ENCODE measurements at places on chromosomes 2 and 18.

GRCh38 chr2:174835797-174836255 lies 71.6 kb upstream of the CHRNA1 start:
- DNase-seq: no peak

DNA sequence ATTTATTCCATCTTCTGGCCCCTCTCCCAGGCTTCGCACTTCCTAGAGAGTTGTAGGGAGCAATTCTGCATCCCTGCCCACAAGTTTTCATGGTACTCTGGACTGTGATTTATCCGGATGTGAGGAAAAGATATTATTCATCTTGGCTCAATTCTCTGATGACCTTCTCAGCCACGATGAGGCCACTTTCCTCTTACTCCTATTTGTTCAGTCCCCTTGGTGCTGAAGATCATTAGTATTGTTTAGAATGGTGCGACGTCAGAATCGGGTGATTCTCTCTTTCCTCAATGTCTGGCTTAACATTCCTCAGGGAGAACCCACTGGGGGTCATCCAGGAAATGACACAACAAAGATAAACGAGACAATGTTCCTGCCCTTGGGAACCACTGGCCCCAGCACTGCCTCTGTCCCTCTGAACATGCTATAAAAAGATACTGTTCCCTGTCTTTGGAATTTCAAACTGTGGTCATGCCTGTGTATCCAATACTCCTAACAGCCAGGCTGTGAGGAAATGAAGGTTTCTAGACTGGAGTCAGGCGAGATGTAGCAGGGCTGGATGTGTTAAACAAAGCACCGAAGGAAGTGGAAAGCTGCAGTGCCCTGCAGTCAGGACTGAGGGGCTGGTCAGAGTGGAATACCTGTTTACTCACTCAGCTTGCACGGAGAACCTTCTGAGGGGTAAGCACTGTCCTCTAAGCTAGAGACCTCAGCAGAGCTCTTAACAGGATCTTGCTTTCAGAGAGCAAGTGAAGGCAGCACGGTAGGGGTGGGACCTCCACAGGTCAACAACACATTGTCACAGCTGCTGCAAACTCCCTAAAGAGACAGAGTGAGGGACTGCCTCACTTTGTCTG lies 12.9 kb upstream of the GLI2 start:
- DNase-seq: no peak

GRCh38 chr2:217361483-217361880 lies 501.6 kb upstream of the TNP1 start:
- DNase-seq: no peak

- DNase-seq: no peak
These were observed 46.3 kb upstream of the CCDC150 start for GRCh38 chr2:196592911-196593881.

GRCh38 chr18:48698707-48699106 lies 159.9 kb downstream of the CTIF start:
- DNase-seq: no peak

GRCh38 chr2:162092658-162093556 lies 18.9 kb upstream of the DPP4 start:
- DNase-seq: no peak

DNA sequence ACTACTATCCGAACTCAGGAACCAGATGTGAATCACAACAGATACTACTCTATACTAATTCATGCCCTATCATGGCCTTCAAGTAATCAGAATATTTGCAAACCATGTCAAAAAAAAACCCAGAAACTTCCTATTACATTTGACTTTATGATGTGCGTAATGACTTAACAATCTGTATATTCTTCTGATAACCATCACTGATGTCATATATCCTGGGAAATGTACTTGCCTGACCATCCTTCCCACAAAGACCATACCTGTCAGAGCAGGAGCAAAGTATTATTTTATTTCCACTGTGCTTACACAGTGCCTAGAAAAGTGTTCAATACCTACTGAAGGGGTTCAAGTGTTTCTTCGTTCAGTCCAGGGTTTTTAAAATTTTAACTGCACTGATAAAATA lies 27.5 kb downstream of the PPP4R1 start:
- DNase-seq: no peak

DNA sequence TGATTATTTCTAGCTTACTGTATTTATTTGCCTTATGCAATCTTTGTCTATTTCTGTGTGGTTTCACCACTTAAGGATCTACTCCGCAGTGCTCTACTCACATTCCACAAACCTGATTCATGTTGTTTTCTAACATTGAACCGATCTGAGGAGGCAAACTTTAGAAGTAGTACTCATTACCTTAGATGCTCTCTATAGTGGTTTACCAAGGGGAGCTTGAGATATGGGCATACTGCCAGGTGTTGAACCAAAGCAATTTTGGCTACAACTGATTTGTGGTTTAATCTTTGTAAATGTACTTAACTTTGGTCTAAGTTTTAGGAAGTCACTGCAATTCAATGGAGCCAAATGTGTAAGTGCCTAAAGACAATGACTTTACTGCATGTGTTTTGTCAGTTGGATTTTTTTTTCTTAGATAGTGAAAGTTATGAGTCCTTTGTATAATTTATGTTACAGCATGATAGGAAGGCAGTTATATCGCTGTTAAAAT lies 50.1 kb downstream of the MAP2 start:
- no peak for DNase-seq

GRCh38 chr18:48982266-48982665 lies 31.5 kb upstream of the SMAD7 start:
- DNase-seq: no peak

DNA sequence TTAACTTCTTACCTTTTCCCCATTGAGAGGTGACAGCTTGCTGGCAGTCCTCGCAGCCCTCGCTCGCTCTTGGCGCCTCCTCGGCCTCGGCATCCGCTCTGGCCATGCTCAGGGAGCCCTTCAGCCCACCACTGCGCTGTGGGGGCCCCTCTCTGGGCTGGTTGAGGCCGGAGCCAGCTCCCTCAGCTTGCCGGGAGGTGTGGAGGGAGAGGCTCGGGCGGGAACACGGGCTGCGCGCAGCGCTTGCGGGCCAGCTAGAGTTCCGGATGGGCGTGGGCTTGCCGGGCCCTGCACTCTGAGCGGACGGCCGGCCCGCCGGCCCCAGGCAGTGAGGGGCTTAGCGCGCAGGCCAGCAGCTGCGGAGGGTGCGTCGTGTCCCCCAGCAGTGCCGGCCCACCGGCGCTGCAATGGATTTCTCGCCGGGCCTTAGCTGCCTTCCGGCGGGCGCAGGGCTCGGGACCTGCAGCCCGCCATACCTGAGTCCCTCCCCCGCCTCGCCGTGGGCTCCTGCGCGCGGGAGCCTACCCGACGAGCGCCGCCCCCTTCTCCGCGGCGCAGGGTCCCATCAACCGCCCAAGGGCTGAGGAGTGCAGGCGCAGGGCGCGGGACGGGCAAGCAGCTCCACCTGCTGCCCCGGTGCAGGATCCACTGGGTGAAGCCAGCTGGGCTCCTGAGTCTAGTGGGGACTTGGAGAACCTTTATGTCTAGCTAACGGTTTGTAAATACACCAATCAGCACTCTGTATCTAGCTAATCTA lies 335.0 kb downstream of the CBLN2 start:
- DNase-seq: no peak

DNA sequence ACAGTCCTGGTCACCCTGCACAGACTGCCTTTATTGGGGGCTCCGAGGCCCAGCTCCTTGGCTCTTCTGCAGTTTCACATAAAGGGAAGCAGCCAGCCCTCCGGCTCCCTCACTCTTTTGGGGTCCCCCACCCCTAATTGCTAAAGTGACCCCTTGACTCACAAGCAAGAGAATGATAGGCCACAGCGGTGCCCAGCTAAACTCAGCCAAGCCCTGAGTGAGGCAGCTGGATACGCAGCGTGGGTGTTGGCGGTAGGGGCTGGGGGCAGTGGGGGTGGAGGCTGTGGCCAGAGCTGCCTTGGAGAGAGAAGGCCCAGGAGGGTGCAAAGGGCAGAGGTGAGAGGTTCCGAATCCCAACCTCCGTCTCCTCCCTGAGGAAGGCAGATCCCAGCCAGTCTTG lies 25.5 kb upstream of the ALPP start:
- DNase-seq: peak; percentile 10

DNA sequence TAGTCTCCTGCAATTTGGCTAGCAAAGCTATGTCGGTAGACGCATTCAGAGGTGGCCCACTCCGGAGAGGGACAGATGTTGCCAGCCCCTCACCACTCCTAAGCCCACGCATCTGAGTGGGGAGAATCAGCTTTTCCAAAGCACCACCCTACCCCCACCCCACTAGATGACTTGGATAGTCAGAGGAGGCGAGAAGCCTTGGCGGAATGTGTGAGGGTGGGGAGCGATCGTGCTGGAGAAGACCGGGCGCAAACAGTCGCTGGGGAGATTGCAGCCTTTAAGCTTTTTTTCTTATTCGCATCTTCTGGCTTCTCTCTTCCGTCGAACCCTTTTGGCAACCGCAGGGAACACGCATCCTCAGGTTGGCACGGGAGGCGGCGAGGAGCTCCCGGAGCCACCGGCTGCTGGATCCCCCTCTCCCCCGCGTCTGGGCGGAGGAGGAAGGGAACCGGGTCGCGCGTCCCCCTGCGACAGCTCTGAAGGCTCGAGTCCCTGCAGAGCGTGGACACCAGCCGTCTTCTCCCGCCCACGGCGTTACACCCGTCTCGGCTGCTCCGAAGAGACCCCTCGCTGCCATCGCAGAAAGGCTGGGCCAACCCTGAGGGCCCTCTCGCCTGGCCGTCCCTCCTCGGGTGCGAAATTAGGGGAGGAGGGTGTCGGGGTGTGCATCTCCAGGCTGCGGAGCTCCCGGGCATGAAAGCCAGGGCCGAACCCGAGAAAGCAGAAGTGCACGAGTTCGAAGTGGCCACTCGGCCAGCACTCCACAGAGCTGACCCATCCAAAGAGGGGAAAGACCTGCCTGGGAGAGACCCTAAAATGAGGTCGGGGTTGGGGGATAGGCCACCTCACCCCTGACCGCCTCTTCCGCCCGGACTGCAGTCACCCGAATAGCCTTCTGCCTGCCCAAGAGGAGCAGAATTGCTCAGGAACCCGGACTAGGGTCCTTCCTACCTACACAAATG lies 12.2 kb downstream of the EVX2 start:
- DNase-seq: no peak

DNA sequence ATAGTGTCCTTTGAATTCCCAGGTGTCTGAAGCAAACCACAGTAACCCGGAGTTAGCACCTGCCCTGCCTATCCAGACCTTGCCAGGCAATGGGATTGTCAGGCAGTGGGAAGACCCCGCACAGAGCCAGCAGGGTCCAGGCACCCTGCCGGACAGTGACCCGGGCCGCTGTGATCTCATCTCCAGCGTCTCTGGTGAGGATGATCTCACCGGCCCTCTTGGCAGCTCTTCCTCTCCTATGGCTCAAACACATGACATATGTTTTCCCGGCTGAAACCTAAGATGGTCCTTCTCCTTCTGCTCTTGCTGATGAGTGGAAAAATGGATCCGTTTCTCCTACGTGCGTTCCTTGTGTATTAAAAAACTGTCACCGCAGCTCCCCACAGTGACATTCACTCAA lies 75.1 kb downstream of the ACOXL start:
- DNase-seq: no peak

DNA sequence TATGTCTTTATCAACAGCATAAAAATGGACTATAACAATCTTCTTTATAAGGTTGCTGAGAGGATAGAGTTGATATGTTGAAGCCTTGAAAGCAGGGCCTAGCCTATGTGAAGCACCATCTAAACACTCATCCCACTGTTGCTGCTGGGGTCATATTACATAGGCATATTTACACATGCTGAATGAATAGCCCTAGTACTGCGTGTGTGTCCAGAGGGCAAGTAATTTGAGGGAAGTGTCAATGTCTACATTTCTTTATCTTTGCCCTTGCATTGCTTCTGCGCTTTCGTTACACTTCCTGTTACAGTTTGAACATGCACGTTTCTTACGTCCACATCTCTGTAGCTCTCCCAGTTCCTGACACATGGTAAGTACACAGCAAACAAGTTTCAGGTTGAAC lies 280.3 kb upstream of the ATP5MC3 start:
- DNase-seq: no peak

DNA sequence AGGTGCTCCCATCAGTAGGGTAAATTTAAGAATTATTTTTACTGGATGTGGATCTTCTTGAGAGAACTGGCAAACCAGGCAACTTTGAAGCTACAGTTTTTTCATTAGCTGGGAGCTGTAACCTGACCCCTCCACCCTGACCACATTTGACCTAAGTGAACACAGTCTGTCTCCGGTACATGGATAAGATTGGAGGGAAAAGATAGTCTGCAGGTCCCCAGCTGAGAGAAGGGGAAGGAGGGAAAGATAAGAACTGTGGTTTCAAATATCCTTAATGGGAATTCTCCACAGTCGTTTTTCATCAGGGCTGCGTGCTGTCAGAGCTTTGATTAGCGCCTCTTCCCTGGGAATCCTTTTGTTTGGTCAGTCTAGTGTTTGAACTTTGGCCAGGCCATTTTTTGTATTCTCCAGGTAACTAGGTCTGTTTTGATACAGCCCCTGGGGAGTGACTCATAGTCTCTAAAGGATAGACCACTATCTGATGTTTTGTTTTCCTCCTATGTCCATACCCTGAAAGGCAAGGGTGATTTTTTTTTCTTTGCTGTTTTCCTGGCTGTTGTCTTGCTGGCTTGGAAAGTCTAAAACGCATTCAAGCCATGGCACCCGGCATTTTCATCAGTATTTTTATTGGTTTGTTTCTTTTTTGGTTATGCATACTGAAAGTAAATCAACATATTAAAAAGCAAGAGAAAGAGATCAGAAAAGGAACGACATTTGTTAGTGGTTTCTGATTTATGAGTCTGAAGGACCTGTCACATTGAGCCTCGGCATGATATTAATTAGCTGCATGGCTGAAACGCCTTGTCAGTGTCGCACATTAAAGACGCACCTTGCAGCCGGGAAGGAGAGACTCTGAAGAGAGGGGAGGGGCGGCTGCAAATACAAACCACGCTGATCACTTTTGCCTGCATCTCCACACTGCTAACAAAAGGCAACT lies 183.4 kb upstream of the FN1 start:
- no peak for DNase-seq

DNA sequence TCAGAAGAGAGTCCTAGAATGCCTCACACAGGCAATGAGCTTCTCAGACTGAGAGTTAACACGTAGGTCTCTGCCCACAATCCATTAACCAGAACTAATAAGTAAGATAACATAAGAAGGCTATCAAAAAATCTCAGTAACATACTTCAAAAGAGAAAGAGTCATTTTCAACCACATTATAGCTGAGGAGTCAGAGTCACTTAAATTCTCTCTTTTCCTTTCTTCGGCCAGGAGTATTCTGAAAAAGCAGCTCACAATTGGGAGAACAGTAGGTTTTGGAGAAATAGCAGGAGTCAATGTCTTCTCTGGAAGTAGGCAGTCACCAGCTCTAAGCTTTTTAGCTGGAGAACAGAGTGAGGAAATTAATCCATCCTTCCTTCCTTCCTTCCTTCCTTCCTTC lies 1364.4 kb upstream of the NXPH2 start:
- no peak for DNase-seq

DNA sequence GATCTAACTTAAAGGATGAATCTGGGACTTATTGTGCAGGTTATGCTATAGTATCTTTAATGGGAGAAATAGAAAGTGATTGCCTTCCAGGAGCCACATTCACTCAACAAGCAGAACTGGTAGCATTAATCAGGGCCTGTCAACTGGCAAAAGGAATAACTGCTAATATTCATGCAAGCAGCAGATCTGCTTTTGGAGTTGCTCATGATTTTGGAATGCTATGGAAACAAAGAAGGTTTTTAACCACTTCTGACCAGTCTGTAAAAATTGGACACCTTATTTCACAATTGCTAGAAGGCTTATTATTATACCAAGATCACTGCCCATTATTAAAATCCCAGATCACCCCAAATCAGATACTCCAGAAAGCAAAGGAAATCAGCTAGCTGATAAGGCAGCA lies 200.4 kb downstream of the MREG start:
- DNase-seq: no peak

- peak; percentile 64 for DNase-seq
These were observed 35.4 kb downstream of the PTPN18 start for GRCh38 chr2:130391058-130391871.
